ENCODE measurements at places on chromosomes 2 and 18.

DNA sequence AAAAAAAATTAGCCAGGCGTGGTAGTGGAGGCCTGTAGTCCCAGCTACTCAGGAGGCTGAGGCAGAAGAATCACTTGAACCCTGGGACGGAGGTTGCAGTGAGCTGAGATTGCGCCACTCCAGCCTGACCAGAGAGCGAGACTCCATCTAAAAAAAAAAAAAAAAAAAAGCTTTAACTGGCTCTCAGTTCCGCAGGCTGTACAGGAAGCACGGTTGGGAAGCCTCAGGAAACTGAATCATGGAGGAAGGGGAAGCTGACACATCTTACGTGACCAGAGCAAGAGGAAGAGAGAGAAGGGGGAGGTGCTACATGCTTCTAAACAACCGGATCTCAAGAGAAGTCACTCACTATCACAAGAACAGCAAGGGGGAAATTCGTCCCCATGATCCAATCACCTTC lies 505.6 kb upstream of the SLC8A1 start:
- DNase-seq: no peak

GRCh38 chr2:174753038-174753633 lies 11.1 kb downstream of the CHRNA1 start:
- peak; percentile 28 for DNase-seq

GRCh38 chr18:63972002-63972376 lies 2.1 kb downstream of the SERPINB8 start:
- no peak for DNase-seq

- no peak for DNase-seq
Observed at GRCh38 chr2:66568650-66569300, 133.8 kb downstream of the MEIS1 start.

- no peak for DNase-seq
Observed at GRCh38 chr2:194100201-194100600, 1556.8 kb upstream of the SLC39A10 start.

GRCh38 chr18:25743646-25744151 lies 346.7 kb downstream of the SS18 start:
- no peak for DNase-seq

DNA sequence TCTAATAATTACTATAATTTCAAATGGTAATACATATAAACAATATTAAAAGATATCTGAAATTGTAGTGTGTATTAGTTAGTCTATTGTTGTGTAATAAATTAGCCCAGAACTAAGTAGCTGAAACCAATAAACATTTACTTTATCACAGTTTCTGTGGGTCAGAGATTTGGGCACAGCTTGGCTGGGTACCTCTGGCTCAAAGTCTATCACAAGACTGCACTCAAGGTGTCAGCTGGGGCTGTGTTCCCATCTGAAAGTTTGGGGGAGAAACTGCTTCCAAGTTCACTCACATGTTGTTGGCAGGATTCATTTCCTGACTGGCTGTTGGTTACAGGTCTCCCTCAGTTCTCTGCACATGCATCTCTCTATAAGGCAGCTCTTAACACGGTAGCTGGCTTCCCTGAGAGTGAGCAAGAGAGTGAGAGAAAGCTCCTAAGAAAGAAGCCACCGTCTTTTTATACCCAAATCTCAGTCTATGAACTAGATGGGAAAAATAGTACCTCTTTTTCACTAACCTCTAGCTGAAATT lies 25.6 kb upstream of the WIPF1 start:
- no peak for DNase-seq

GRCh38 chr2:10185046-10185445 lies 62.5 kb downstream of the RRM2 start:
- DNase-seq: no peak

GRCh38 chr2:7333960-7334493 lies 416.8 kb downstream of the RNF144A start:
- DNase-seq: no peak

GRCh38 chr2:65813631-65814173 lies 381.3 kb upstream of the SPRED2 start:
- DNase-seq: no peak

DNA sequence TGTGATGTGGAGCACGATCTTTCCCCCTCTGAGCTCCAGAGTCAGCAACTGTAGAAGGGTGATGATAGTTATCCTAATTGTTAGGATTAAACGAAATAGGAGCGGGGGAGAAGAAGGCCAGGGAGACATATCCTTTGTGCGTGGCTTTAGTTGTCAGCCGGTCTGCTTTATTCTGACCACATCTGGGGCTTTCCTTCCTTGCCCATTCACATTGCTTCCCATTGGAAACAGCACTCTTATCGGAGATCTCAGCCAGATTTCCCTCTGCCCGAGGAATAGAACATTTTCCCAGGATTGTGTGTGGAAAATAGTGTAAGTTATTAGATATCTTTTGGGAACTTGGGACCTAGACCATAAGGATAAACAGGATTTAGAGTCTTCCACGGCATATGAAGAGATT lies 1.5 kb downstream of the RALB start:
- no peak for DNase-seq

- DNase-seq: no peak
Observed at GRCh38 chr18:32919799-32920198, 147.0 kb upstream of the KLHL14 start.

DNA sequence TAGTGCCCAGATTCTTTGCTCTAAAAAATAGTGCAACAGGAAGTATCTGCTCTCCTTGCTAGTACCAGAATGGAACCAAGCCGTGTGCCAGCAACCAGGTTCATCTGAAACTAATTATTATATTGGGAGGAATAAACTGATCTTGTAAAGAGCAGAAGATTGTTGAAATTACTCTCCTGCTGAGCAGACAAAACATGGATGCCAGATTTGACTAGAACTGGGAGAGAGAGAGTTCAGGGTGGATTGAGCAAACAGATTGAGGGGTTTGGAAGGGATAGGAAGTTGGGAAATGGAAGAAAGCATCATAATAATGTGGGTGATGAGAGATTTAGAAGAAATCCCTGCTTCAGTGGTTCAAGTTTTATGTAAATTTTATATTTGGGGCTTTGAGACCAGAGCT lies 160.1 kb upstream of the RASGRP3 start:
- no peak for DNase-seq

DNA sequence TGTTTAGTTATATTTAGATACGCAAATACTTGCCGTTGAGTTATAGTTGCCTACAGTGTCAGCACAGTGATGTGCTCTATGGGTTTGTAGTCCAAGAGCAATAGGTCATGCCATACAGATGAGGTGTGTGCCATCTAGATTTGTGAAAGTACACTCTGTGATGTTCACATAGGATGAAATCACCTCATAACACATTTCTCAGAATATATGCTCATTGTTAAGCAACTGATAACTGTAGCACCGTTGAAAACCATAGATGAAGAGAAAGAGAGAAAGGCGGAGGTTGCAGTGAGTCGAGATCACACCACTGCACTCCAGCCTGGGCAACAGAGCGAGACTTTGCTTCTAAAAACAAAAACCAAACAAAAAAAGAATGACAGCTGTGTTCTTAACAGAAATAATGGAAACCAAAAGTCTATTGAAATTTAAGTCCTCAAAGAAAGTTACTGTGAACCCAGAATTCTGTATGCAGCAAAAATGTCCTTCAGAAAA lies 9.5 kb downstream of the DGKD start:
- DNase-seq: no peak

Data from stimulated activated CD8-positive, alpha-beta memory T cell treated with anti-CD3 and anti-CD28 coated beads, Interleukin-7, amount 100 ng/mL, for 4 hours (primary cell).